Stimulated activated CD4-positive, alpha-beta T cell treated with anti-CD3 and anti-CD28 coated beads, Interleukin-15, amount 100 ng/mL, for 24 hours (primary cell): ENCODE measurements at places on chromosomes 12 and 14.

GRCh38 chr12:100213016-100213891 is 12.6 kb downstream of the ACTR6 start:
- no peak for DNase-seq

- DNase-seq = no peak
Measured at GRCh38 chr14:37620856-37621255, 25.4 kb downstream of the TTC6 start.

DNA sequence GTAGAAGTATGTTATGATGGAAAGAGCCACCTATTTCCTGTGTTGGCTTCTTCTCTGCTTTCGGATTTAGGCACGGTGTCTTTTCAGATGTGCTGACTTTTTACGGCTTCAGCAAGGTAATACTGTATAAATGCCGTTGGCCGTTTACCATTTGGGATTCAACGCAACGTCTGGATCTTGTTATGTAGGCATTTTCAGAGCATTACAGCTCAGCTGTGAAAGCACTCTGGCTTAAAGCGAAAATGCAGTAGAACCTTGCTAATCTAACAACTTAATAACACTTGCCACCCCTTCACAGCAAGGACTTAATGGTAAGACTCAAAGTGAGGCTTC is 229.9 kb downstream of the EFCAB11 start:
- DNase-seq = no peak

DNA sequence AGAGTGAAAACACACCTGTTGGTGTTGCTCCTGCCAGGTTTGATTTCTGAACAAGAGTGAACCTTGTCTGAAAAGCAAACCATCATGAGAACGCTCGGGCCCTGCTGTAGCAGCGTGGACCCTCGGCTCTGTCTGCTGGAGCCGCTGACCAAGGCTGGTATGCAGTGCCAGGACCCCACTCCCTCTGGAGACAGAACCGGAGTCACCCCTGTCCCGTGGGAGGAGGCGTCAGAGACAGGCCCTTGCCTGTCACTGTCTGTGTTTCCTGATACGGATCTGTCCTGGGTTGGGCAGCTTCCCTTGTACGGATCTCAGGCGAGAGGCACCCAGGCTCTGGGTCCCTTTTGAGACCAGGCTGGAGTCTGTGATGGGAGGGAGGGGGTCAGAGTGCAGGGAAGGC is 111.6 kb downstream of the ADGRD1 start:
- no peak for DNase-seq

- no peak for DNase-seq
Measured at GRCh38 chr12:101769865-101770264, 30.6 kb upstream of the SYCP3 start.

DNA sequence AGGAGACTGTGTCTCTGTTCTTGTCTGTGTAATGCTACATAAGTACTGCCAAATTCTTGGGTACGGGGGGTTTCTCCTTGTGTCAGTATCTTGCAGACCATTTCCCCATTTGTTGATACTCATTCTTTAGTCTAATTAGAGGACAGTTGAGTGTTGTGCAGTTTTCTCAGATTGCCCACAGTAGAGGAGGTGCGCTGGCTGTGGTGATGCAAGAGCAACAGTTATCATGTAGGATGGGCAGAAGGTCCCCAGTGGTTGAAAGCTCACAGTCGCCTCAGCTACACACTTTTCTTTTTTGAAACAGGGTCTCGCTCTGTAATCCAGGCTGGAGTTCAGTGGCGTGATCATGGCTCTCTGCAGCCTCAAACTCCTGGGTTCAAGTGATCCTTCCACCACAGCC is 37.8 kb upstream of the ATP2A2 start:
- no peak for DNase-seq

DNA sequence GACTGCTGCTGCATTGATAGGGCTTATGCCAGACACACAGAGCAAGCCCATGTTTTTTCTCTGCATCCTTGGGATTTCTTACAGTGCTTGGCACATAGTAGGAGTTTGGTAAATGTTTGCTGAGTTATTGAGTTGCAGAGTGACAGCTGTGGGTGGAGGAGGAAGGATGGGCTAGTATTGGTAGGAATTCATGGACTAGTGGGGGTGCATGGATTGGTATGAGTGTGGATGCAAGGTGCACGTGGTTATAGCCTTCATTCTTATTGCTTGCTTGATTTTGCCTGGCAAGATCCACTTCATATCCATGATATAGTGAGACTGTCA is 11.4 kb downstream of the RGS6 start:
- no peak for DNase-seq

DNA sequence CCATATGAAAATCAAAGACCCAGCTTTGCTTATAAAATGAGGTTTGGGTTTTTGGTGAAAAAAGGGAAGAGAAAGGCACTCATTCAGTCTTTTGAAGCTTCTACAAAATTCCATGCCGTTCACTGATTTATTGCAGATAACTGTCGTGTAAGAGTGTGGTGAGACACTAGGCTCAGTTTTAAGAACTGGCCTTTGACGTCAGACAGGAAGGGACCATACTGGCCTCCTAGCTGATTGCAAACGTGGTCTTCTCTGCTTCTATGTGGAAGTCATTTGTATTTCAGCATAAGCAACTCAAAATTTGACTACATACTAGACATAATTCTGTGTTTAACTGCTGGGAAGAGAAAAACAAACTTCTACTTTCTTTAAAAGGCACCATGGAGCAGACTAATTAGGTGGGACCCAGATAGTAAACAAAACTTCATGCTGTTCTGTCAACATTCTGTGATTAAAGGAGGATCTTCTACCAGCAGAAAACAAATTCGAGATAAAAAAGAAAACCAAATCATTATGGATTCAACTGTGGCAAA is 168.7 kb downstream of the TTC7B start:
- DNase-seq = no peak

GRCh38 chr14:56217380-56218045 is 99.3 kb downstream of the PELI2 start:
- no peak for DNase-seq

- DNase-seq = no peak
Measured at GRCh38 chr14:103656031-103656755, 27.2 kb downstream of the KLC1 start.

DNA sequence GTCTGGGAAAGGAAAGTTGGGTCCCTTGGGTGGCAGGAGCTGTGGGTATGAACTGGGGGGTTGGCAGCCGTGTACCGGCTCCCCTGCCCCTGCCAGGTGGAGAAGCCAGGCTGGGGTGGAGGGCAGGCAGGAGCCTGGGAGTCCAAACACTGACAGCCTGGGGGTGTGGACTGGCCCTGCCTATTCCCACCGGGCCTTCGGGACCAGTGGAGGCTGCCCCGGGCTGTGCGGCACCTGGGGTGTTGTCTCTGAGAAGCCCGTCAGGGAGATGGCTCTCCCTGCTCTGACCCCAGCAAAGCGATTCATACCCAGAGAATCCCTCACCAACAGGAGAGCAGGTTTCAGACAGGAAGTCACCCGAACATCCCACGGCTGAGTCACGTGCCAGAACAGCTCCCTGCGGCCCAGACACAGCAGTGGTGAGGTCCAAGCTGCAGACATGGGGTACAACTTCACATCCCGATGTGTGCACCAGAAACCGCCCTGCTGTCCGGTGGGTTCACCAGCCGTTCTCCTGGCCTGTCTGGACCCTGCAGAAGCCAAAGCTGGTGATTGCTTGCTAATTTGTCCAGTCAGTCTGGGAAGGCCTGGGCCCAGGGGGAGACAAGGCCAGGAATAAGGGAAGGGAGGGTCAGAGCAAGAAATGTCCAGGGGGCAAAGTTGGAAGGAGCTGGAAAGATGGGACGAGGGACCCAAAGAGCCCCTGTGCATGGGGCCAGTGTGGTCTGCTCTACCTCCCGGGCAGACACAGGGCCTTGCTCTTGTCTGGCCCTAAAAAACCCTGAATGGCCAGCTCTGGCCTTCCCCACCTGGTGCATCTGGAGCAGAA is 2.1 kb upstream of the GPR132 start:
- DNase-seq = peak; percentile 83

DNA sequence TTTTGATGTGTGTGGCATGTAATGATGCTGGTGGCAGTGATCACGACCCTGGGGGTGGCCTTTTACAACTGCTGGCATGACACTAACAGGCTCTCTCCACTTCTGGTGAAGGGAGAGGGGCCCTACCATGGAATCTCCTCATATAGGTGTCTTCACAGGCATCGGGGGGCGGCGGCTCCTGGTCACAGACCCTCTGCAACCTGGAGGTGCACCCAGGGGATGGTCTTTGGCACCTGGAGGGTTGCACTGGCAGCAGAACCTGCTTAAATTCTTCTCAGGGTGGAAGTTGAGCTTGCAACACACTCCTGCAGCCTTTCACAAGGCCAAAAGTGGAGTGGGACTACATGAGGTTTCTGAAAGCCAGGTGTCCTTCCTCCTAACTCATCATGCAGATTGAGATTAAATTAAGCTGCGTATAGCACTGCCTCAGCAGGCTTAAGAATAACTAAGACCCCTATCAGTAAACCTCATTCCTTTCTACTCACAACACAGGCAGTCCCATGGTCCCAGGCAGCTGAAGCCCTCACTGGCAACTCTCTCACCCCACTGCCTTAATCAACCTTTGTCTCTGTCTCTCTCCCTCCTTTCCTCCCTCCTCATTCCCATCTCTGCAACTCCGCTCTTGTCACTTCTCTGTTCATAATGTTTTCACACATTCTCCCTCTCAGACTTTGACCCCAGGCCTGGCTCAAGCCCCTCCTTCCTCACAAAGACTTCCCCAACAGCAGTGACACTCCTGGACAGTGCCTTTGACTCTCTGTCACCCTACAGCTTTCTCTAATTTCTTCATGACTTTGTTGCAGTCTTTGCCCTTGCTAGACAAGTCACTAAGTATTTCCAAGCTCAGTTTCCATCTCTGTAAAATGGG is 18.9 kb downstream of the NID2 start:
- no peak for DNase-seq

GRCh38 chr12:126290456-126290855 is 1225.2 kb downstream of the AACS start:
- DNase-seq = no peak

GRCh38 chr12:6765634-6766581 is at the start of gene PTMS:
Gene PTMS, plus strand, starts transcription at chr12:6766363. Its CDS starts 343 bp downstream, at chr12:6766706.
- peak; percentile 67 for DNase-seq

- DNase-seq = no peak
Measured at GRCh38 chr12:12028668-12029402, 41.9 kb upstream of the BCL2L14 start.

- DNase-seq = no peak
Measured at GRCh38 chr12:14322403-14322802, 43.1 kb upstream of the ATF7IP start.

DNA sequence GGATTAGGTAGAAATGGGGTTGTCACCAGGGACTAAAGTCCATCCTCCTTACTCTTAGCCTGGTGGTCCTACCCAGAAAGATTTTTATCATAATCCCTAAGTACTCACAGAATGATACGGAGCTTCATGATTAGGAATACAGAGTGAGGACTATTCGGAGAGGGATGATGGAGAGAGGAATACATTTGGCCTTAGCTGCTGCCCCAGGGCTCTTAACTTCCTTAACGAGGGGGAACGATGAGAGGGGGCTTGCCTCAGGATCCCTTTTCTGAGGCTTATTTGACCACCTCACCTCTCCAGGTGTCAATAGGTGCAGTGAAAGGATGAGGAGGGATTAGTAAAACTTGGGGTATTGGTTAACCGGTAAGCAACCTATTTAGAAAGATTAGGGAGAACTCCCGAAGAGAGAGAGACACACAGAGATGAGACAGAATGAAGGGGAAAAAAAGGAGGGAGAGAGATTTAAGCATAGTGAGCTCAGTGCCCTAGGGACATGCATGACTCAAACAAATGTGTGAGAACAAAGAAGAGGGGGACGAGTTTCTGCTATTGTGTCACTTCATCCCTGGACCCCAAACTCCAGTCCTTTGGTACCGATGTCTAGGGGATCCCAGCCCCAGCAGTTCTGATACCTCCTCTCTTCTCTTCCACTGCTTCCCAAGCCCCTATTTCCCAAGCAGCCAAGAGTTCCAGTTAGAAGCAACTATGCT is 1.1 kb downstream of the NFE2 start:
- DNase-seq = no peak

DNA sequence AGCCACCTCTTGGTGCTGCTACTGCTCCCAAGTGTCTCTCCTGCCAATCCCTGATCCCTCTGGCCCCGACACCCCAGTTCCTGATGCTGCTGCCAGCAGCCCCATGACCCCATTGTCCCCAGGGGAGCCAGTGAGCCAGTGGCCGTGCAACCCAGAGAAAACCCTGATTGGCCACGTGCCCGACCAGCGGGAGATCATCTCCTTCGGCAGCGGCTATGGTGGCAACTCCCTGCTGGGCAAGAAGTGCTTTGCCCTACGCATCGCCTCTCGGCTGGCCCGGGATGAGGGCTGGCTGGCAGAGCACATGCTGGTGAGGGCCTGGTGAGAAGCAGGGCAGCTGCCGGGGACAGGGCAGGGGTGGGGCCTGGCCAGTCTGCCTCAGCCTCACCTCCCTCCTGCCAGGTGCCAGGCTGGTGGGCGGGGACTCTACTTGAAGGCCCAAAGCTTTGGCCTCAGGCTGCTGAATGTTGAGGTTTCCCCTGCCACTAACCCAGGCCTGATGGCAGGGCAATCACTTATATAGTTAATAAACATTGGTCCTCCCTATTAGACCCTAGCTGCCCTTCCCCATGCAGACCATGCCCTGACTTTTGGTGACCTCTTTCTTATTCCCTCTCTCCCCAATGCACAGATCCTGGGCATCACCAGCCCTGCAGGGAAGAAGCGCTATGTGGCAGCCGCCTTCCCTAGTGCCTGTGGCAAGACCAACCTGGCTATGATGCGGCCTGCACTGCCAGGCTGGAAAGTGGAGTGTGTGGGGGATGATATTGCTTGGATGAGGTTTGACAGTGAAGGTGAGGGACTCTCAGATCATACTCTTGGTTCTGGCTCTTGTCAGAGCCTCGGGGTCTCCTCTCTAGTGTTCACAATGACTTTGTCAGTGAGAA is 5.1 kb downstream of the PCK2 start:
- DNase-seq = no peak

GRCh38 chr14:77342726-77343397 is 22.0 kb downstream of the GSTZ1 start:
- DNase-seq = no peak

DNA sequence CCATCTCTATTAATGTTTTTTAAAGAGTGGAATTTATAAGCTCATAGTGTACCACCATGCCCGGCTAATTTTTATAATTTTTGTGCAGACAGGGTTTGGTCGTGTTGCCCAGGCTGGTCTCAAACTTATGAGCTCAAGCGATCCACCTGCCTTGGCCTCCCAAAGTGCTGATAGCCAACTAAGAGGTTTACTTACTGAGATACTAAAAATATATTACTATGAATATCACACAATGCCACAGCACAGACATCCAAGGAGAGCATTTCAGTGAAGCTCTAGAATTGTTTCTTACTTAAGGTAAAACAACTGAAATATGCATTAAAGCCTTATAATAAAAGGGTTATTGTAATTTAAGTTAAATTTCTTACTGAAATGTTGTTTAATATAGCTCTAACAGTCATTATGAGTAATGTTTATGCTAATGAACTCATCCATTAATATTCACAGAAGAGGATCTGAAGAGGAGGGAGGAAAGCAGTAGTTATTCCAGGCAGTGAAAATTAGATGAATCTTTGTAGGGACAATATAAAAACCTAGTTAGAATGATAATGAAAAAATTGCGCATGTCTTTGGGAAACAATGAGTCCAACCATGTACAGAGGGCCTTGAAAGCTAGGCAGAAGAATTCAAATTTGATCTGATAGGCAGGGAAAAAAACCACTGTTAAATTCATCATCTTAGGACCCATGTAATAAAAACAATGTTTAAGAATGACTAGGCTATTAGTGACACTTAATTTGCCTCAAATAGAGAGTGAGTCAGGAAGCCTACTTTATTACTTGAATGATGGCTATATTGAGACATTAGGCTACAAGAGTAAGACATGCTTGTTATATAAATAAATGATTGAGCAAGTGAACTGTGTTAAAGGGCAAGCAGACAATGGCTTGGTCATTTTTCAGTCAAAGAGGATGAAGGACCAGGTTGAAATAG is 99.2 kb downstream of the SLC41A2 start:
- no peak for DNase-seq
